ENCODE measurements at places on chromosomes 6 and 20.

GRCh38 chr20:34343458-34344211 lies 19.4 kb upstream of the ITCH start:
- peak; percentile 85 for DNase-seq

- DNase-seq, result peak; percentile 58
Measured at GRCh38 chr6:16200321-16200883, 38.0 kb upstream of the GMPR start.

- DNase-seq, result no peak
Measured at GRCh38 chr6:87917886-87918285, 129.8 kb upstream of the SPACA1 start.

GRCh38 chr6:20092071-20092566 lies 120.2 kb downstream of the MBOAT1 start:
- DNase-seq, result peak; percentile 60

- DNase-seq, result no peak
Measured at GRCh38 chr20:21665687-21666446, 39.6 kb upstream of the PAX1 start.

DNA sequence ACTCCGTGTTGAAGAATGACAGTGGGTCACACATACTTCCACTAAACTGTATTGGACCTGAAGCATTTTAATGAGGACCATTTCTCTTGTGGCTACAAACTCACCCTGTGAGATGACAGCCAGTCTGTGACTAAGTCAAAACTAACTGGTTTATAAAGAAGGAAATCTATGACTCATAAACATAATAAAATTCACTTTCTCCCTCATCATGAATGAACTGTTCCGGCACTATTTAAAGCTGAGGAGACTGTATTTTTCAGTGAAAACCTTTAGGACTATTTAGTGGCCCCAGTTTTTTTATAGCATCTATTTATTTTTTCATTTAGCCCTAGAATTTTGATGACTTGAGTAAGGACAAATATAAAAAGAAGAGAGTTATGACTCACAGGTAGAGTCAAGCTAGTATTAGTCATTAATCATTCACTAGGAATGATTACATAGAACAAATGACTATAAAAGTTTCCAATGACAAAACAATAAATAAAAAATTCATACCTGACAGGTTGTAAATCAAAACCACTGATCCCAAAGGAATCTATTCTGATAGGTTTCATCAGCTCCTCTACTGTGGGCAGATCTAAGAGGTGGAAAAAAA lies 34.2 kb downstream of the CEP162 start:
- peak; percentile 5 for DNase-seq

DNA sequence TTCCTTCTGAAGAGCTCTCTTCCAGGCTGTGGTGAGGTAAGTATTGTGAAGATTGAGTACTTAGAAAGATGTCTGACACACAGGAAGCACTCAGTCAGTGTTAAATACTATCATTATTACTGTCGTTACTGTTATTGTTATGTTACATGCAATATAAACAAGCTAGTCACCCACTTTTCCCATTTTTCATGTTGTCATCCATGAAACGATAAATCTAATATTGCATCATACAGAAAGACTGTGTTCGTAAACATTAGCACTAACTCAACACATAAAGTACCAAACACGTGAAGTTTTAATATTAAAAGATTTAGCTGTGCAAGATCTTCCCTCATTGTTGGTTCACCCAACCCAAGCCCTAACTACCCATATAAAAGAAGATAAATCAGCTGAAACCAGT lies 109.2 kb upstream of the NRSN1 start:
- DNase-seq, result no peak

DNA sequence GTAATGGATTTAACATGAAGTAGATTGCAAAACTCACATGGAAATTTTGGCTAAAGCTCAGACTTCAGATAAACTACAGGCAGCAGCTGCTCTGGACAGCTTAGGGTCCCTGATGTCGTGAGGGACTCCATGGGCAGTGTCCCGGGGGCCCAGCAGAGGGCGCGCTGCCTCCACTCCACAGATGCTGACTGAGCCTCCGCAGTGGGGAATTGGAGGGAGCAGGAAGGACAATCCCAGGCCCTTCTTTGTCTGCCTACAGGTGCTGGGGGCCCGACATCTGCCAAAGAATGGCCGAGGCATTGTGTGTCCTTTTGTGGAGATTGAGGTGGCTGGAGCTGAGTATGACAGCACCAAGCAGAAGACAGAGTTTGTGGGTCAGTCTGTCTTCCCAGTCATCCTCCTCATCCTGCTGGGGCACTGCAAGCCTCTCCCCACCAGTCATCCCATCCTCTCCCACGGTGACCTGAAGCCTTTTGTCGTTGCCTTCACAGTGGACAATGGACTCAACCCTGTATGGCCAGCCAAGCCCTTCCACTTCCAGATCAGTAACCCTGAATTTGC lies 35.9 kb downstream of the PLCG1 start:
- peak; percentile 82 for DNase-seq

GRCh38 chr20:56924292-56925081 lies 295.4 kb downstream of the TFAP2C start:
- DNase-seq, result no peak

Data from small intestine (tissue), 16 donors.